ENCODE measurements at places on chromosomes 7 and 10.

DNA sequence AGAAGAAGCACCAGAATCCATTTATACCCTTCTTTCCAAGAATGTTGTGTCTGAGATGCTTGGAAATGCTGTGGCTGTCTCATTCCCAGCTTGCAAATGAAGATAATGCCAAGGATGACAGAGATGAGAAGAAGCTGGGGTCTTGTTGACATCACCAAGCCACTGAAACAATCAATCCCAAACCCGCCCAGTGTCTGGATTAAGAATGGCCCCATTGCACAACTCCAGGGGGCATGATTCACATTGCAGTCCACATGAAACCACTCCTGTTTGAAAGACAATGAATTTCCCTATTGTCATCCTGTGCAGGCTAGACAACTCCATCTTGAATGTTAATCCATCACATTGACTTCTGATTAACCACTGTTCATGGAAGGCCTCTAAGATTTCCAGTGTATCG lies 28.6 kb downstream of the SORBS1 start:
- no peak for DNase-seq

DNA sequence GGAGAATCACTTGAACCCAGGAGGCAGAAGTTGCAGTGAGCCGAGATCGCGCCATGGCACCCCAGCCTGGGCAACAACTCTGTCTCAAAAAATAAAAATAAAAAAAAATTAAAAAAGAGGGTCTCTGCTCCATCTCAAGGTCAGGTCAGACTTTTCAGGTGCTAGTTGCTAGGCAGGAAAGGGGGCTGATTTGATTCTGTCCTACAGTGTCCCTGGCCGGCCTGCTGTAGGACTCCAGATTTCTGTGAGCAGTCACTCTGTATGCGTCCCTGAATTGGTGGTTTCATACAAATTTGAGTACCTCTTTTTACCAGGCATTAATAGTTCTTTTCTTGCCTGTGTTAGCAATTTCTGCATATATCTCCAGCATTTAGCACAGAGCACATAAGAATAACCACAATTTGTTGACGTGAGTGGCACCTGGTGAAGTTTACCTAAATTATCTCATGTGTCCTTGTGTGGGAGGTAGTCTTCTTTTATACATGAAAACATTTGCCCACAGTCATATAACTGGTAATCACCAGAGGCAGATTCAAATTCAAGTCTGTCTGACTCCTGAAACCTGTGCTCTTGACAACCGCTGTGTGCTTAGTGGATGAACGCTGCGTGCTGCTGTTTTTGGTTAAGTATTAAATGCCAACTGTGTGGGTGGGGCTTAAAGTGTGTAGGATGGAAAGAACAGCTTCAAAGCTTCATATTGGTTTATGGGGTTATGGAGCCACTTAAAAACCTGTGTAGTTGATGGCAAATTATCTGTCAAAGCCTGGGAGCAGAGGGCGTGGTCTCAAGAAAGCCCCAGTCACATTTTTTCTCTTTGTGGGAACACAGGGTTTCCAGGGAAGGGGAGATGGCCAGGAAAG lies 3.2 kb upstream of the ZNF775 start:
- no peak for DNase-seq

DNA sequence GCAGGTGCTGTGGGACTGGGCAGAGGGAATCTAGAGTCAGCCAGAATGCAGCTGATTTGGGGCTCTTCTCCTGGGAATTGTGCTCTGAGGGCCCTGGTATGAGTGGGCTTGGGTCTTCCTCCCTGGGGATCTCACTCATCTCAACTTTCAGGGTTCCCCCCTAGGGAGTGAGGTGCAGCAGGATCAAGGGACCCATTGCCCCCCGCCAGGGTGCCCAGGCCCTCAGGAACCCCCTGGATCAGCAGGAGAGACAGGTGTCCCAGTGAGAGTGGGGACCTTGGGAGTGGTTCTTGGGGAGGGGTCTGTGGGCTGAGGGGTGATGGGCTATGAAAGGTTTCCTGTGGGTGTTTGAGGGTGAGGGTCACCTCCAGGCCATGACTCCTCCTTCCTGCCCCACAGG lies 17.6 kb upstream of the VOPP1 start:
- DNase-seq = no peak

DNA sequence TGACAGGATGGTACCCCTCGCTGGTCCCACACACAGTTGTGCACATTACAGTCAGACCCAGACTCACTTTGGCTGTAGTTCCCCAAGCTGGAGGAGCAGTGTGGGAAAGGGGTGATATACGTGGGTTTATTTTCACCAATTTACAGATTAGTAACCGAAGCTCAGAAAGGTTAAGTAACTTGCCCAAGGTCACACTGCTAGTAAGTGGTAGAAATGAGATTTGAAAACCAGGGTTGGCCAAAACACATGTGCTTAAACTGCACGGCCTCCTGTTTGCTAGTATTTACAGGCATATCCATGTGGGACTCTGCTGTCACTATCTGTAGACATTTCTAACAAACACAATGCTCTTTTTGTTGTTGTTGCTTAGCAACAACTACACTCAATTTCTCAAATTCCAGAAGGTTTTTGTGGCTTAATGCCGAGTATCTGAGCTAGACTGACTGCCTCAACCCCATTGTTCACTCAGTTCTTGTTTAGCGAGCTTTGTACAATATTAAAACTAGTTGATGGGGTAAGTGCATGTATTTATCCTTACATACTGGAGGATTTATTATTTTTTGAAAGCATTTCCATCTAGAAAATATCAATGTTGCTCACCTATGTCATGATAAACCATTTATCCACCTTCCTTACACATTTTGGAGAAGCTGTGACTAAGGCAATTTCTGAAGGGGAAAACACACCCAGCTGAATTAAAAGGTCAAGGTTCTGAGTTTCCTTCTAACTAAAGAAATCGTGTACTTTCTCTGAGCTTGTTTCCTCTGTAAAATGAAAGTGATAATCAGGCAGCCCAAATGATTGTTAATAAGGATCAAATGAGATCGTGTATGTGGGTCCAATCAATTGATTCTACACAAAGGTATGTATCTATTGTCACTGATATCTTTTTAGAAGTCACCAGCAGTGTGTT lies 5.3 kb upstream of the TMEM139 start:
- DNase-seq = no peak

GRCh38 chr10:104252368-104252767 lies 2.3 kb upstream of the GSTO1 start:
- DNase-seq = no peak

DNA sequence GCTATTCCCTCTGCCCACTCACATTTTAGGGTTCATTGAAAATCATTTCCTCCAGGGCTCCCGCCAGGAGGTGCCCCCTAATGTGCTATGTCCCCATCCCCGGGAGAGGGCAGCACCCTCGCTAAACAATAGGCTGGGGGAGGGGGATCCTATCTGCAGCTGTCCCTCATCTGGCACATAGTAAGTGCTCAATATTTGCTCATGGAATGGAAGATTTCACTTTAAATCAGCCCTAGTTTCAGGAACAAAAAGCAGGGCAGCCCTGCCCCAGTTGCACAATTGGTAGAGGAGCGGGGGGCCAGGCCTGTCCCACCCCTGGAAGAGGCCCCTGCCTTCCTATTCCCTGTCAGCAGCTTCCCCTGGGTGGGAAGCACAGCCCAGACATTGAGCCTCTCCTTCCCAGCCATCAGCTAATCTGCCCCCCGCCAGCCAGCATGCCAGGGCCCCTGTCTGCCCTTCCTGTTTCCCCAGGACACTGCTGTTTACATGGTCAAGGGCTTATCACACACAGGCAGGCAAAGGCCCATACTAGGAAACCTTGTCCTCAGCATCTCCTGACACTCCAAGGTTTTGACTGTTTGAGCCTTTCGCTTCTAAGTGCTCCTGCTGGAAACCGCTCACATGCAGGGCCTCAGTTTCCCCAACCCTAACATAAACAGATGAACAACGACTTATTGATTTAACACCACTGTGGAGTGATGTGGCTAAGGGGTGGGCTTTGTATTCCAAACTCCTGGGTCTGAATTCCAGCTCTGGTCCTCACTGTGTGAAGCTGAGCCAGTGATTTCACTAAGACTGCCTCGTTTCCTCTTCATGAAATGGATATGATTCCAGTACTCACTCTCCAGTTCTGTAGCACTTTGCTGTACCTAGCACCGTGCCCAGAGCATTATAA lies 130.7 kb upstream of the ZMIZ1 start:
- no peak for DNase-seq

- DNase-seq = peak; percentile 63
These were observed 130.1 kb downstream of the DNAJB6 start for GRCh38 chr7:157466867-157467261.

GRCh38 chr7:125644109-125644508 lies 714.5 kb upstream of the POT1 start:
- no peak for DNase-seq

GRCh38 chr10:132932461-132933307 lies 9.7 kb downstream of the CFAP46 start:
- DNase-seq = no peak

DNA sequence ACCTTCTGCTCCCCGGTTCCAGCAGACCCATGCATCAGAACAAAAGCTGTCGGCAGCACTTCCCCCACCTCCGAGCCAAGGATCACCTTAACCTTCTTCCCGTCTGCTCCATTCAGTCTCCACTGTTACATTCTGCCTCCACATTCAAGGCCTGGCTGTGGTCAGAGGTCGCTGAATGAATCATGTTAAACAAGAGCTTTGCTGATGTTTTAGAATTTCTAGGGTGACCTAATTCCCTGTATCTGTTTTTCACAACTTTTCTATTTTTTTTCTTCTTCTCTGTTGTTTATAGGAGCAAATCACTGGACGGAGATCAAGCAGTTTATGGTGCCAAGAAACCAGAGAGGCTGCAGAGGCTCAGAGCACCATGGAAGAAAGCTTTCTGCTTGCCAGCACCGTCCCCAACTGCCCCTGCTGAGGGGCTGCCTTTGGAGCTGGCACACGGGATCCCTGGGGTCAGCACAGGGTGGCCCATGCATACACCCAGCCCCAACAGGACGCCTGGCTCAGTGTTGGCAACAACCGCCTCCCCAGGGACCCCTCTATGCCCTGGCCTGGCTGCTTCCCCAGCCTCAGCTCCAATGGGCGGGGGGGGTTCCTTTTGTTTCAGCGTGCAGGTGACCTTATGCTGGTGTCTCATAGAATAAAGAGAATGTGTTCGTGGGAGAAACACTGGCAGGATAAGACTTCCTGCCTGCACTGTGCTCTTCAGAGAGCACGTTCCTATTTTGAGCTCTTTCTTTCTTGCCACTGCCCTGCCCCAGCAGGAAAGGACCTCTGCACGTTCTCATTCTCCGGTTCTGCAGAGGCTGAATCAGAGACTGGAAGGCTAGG lies 182.7 kb upstream of the LYZL2 start:
- DNase-seq = no peak

DNA sequence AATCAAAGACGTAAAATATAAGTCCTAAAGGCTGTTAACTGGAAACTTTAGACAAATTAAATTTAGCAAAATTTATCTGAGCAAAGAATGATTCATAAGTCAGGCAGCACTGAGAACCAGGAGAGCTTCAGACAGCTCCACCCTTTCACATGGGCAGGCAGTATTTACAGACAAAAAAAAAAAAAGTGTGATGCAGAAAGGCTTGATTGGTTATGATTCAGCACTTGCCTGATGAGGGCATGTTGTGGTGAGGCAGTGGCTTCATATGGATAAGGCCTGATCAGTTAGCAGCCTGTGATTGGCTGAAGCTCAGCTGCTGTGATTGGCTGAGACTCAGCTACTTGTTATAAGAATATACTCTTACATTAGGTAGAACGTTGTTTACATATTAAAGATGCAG lies 495.4 kb upstream of the POM121L12 start:
- no peak for DNase-seq

DNA sequence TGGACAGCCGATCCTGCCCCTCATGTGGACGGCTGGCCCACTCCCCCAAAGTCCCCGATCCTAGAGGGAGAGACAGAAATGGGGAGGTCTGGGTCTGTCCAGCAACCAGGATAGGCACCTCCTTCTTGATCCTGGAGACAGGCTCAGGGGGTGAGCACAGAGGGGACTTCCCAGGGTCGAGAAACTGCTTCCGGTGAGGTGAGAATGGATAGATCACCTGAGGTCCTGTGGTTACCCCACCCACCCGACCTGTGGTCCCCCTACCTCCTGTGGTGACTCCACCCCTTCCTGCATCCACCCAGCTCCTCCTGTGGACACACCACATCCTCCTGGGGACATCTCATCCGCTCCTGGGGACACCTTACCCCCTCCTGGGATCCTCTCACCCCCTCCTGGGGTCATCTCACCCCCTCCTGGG lies 27.4 kb upstream of the RASGEF1A start:
- DNase-seq = no peak

- DNase-seq = no peak
These were observed 35.5 kb upstream of the NCAPG2 start for GRCh38 chr7:158740013-158740656.

GRCh38 chr7:39526666-39527065 lies 39.5 kb upstream of the YAE1 start:
- DNase-seq = no peak
